ENCODE measurements at places on chromosomes 16 and 17.
A peak's percentile ranks its signal among the peaks of the same experiment; 100 is the strongest.

DNA sequence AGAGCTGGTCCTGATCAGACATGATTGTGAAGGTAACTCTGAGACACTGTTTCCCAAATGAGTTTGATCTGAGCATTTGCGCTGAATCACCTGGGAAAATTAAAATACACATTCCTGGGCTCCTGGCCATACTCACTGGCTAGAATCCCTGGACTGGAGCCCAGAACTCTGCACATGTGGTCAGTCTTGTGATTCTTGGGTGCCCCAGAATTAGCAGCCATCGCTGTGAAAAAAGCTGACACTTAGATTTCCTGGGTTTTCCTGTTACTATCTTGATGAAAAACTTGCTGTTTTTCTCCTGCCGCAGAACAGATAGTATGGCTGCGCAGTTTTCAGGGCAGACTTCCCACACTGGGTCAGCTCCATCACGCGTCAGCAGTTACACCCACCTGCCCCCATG lies 24.6 kb downstream of the NECAB2 start:
- no peak for DNase-seq

GRCh38 chr17:36812762-36813161 lies 124.5 kb upstream of the LHX1 start:
- no peak for DNase-seq

- DNase-seq, result no peak
Observed at GRCh38 chr17:75472119-75472518, 15.7 kb downstream of the TMEM94 start.

GRCh38 chr16:75372236-75372856 lies 61.0 kb downstream of the CFDP1 start:
- no peak for DNase-seq

GRCh38 chr16:23081675-23082119 lies 67.6 kb downstream of the USP31 start:
- DNase-seq, result no peak

DNA sequence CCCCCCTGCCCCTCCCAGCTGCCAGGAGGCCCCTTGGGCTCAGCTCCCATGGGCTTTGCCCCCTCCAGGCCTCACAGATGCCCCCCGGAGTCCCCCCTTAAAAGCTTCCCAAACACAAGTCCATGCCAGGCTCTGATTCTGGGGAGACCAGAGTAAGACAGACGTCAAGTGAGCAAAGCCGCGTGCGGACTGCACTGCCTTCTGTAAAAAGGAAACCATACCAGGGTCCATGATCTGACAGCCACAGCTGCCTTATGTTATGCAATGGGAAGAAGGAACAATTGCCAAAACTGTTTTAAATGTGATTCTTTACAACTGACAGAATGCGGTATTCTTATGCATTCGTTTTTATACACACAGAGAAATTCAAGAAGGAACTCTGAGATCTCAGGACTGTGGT lies 17.9 kb upstream of the HEXD start:
- DNase-seq, result peak; percentile 30

GRCh38 chr17:47676510-47677165 lies 17.3 kb upstream of the TBKBP1 start:
- DNase-seq, result no peak

GRCh38 chr16:2779978-2780898 lies 3.2 kb upstream of the ELOB start:
- DNase-seq, result no peak

- no peak for DNase-seq
Observed at GRCh38 chr16:68074850-68075555, 10.2 kb upstream of the NFATC3 start.

DNA sequence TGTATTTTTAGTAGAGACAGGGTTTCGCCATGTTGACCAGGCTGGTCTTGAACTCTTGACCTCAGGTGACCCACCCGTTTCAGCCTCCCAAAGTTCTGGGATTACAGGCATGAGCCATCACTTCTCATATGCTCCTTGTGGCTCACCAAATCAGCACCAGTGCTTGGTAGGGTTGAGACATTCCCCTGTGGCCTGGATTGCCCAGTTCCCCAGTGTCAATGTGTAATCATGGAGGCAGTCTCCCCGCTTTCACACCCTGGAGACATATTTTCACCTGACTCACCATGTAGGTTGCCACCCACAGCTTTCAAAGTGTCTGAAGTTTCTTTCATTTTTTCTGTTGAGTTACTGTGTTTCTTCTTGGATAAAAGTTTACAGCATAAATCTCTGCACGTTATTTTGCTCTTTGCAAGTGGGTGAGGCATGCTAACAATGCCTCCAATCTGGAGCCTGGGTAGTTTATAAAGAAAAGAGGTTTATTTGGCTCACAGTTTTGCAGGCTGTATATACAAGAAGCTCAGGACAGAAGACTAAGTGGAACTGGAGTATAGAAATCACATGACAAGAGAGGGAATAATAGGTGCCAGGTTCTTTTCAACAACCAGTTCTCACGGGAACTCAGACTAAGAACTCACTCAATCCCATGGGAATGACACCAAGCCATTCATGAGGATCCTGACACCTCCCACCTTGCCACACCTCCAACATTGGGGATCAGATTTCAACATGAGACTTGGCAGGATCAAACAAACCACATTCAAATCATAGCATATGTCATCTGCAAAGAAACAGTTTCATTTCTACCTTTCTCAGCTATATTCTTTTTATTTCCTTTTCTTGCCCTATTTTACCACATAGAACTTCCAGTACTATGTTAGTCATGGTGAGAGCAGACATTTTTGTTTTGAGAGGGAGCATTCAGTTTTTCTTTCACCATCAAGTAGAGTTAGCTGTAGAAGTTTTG lies 113.2 kb downstream of the PHKB start:
- peak; percentile 14 for DNase-seq

GRCh38 chr17:6099492-6099891 lies 29.3 kb downstream of the WSCD1 start:
- no peak for DNase-seq

DNA sequence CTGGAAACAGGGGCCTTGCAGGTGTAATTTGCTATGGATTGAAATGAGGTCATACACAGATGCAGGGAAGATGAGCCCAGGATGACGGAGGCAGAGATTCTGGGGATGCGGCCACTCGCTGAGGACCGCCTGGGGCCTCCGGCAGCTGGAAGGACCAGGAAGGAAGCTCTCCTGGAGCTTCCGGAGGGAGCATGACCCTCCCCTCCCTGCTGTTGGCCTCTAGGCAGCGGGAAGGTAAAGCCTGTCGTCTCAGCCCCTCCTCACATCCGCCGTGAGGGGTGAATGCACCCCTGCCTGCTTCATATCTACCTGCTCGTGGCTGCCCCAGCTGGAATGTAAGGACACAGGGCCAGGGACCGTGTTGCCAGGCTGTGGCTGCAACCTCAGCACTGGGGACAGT lies 29.1 kb upstream of the ZNF469 start:
- DNase-seq, result no peak

- DNase-seq, result no peak
Observed at GRCh38 chr17:67479148-67479547, 102.1 kb downstream of the PITPNC1 start.

- DNase-seq, result no peak
Observed at GRCh38 chr17:2393954-2394749, 6.7 kb downstream of the MNT start.

DNA sequence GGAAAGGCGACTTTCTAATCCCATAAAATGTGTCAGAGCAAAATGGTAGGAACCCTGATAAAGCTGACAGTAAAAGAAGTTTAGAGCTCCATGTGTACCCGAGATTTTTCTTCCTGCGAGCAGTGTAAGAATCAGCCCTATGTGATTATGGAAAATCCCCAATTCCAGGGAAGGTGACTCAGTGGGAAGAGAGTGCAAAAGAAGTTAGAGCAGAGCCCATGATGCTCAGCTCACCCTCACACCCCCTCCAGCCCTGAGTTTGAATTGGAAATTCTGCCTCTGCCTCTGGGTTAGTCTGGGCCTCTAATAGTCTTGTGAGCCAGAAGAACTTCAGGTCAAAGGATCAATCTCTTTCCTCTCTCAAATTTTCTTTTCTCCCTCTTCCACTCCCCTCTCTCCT lies 12.5 kb downstream of the C17orf78 start:
- DNase-seq, result no peak

GRCh38 chr17:30524847-30525246 lies 47.6 kb downstream of the GOSR1 start:
- no peak for DNase-seq

DNA sequence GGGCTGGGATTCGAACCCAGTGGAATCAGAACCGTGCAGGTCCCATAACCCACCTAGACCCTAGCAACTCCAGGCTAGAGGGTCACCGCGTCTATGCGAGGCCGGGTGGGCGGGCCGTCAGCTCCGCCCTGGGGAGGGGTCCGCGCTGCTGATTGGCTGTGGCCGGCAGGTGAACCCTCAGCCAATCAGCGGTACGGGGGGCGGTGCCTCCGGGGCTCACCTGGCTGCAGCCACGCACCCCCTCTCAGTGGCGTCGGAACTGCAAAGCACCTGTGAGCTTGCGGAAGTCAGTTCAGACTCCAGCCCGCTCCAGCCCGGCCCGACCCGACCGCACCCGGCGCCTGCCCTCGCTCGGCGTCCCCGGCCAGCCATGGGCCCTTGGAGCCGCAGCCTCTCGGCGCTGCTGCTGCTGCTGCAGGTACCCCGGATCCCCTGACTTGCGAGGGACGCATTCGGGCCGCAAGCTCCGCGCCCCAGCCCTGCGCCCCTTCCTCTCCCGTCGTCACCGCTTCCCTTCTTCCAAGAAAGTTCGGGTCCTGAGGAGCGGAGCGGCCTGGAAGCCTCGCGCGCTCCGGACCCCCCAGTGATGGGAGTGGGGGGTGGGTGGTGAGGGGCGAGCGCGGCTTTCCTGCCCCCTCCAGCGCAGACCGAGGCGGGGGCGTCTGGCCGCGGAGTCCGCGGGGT lies at the start of gene CDH1:
Gene CDH1 (plus strand): TSS at position 247 of the 684 bp plus-strand sequence. CDS start 124 bp downstream, at position 371.
- no peak for DNase-seq

DNA sequence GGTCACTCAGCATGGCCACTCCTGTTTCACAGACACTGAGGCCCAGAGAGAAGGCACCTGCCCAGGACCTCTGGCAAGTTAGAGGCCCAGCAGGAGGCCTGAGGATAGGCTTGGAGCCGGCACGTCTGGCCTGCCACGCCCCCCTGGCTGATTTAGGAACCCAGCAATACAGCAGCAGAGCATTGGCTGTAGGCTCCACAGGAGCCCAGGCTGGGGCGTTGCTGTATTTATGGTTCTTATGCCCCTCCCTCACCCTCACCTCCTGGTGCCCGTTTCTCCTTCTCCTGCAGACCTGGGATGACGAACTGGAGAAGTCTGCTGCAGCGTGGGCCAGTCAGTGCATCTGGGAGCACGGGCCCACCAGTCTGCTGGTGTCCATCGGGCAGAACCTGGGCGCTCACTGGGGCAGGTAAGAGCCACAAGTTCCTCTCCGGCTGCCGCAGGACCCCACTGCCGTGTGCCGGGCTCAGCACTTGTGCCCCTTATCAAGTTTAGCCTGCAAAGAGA lies 25.8 kb downstream of the CRISPLD2 start:
- DNase-seq, result no peak

DNA sequence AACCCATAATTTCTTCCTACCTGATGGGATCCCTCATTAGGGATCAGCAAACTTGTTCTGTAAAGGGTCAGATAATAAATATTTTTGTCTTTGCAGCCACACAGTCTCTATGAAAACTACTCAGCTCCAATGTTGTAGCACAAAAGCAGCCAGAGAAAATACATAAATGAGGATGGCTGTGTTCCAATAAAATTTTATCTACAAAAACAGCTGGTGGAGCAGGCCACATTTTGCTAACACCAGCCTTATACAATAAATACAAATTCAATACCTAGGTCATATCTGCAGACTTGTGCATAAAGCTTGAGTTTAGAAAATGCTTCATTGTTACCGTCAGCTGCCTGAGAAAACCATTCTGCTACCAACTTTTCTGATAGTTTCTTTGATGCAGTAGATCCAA lies 38.4 kb upstream of the INTS2 start:
- DNase-seq, result no peak

DNA sequence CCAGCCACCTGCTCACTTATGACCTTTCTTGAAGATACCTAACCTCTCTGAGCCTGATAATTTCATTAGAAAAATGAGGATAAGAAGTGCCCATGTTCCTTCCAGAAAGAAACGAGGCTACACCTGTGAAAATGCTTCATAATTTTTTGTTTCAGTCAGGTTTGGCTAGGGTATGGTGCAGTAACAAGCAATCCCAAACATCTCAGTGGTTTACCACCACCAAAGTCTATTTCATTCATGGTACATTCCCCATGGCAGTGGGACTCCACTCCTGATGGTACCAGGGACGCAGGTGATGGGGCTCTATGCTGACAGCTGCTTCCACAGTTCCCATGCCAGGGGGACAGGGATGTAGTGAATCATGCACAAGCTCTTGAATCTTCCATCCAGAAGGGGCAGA lies 147.6 kb upstream of the CES5A start:
- DNase-seq, result no peak

- peak; percentile 11 for DNase-seq
Observed at GRCh38 chr16:21277927-21278706, at the start of gene CRYM. CRYM (minus strand) TSS chr16:21278290; CDS start chr16:21278251, 39 bp downstream.

DNA sequence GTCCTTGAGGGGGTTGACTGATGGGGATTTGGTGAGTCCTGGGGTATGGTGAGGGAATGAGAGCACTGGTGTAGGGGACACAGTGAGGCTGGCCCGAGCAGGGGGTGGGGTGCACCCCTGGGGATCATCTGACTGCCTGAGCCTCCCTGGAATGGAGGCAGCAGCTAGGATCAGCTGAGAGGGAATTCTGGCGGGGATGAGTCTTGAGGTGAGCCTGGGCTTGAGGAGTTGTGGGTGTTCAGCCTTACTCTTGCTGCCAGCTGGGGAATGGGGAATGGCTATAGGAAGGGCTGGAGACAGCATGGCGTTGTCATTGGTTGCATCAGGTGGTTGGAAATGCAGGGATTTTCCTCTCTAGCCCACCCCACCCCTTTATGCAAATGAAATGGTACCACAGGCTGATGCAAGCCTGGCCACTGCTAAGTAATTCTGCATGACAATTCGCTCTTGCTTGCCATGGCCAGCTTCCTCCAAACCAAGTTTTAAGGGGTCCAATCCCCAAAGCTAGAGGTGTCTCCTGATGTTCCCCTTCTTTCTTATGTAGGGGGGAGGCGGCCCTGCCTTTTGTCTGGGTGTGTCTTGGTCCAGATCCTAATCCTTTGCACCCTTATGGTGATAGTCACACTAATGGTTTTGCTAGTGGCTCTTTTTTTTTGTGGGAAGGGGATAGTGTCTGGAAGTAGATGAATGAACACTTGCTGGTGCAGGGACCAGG lies 7.5 kb downstream of the NFE2L1 start:
- DNase-seq, result peak; percentile 43

DNA sequence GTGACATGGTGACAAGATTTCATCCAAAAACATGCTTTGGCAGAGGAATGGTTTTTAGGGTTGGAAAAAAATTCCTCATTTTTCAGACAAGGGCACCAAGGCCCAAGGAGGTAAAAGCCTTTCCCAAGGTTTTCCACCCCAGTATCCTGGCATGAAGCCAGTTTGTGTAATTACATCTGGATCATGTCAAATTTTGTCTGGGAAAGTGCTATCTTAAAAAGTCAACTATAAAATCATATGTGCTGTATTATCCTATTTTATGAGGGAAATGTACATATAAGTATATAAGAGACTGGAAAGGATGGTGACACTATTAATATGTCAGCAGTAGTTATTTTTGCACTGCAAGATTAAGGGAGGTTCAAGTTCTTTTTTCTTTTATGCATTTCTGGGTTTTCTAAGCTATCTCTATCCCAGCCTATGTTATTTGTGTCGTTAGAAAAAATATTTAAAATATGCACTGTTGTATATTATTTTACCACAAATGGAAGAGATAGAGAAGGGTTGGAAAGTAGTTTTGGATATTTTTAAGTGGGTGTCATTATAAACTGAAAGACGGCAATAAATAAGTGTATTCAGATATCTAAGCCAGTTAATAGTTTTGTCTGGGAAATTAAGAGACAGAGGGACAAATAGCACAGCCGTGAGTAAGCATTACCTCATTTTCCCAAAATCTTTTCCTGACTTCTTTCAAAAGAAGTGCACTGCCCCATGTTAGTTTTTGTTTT lies 13.5 kb upstream of the FBXO47 start:
- DNase-seq, result no peak

- DNase-seq, result no peak
Observed at GRCh38 chr16:76268824-76269223, 8.4 kb upstream of the CNTNAP4 start.

All from CD14-positive monocyte (primary cell).